ENCODE measurements at places on chromosomes 7 and 10. TPM values are rescaled to one million over a fixed set of nuclear protein-coding genes. Genes with fewer than 3 reads are reported as not detected.

DNA sequence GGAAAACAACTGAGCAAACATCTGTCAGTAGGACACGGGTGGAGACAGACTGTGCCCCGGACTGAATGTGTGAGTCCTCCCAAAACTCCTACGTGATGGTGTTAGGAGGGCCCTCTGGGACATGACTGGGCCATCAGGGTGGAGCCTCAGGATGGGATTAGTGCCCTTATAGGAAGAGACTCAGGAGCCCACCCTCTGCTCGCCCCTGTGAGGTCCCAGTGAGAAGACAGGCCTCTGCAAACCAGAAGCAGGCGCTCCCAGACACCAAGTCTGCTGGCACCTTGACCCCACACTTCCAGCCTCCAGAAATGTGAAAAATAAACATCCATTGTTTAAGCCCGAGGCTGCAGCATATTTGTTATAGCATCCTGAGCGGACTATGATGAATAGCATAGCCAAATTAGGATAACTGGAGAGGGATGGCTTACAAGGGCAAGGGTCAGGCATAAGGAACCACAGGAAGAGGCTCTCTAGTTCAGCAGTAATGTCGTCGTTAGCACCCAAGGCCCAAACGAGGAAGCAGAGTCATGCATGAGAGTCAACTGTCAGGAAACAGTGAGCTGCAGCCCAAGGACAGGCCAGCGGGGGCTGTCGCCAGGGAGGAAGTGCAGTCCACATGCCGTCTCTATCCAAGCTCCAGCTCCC, 50.6 kb downstream of the PTPRN2 start:
- H3K27ac ChIP-seq, result no peak overlapping the region
- no peaks in the 10 kb centered on the region for H3K36me3 ChIP-seq
- H3K4me3 ChIP-seq, result no peak overlapping the region
- no peaks in the 10 kb centered on the region for H3K4me1 ChIP-seq
- DNase-seq, result no peak
- no peaks in the 10 kb centered on the region for H3K27me3 ChIP-seq

Gene KLF6
- total RNA-seq, result 263 TPM

- no peaks in the 10 kb centered on the region for H3K36me3 ChIP-seq
- no peaks in the 10 kb centered on the region for H3K4me1 ChIP-seq
- no peak for DNase-seq
- H3K4me3 ChIP-seq, result no peak overlapping the region
- H3K27ac ChIP-seq, result no peak overlapping the region
These were observed 95.7 kb upstream of the EEPD1 start for GRCh38 chr7:36057323-36057722.

- H3K36me3 ChIP-seq, result no peaks in the 10 kb centered on the region
- H3K27me3 ChIP-seq, result no peaks in the 10 kb centered on the region
- H3K4me3 ChIP-seq, result no peak overlapping the region
- H3K27ac ChIP-seq, result peak overlapping the region; percentile 62
These were observed 18.6 kb upstream of the GSAP start for GRCh38 chr7:77434570-77435275.

Gene LSM8
- total RNA-seq, result 31.1 TPM

- H3K36me3 ChIP-seq, result no peaks in the 10 kb centered on the region
- DNase-seq, result no peak
- no peak overlapping the region for H3K4me3 ChIP-seq
- peaks cover 4% of the 10 kb centered on the region for H3K4me1 ChIP-seq
These were observed 112.7 kb downstream of the CDH23 start for GRCh38 chr10:71509444-71509843.

- no peak for DNase-seq
- no peak overlapping the region for H3K27ac ChIP-seq
- no peaks in the 10 kb centered on the region for H3K36me3 ChIP-seq
- no peaks in the 10 kb centered on the region for H3K4me1 ChIP-seq
- H3K4me3 ChIP-seq, result no peak overlapping the region
These were observed 144.7 kb upstream of the ZNF716 start for GRCh38 chr7:57305192-57305748.

Gene LIPJ
- not detected for total RNA-seq

Gene TMEM213
- total RNA-seq, result not detected

Gene PNLIPRP3
- not detected for total RNA-seq

DNA sequence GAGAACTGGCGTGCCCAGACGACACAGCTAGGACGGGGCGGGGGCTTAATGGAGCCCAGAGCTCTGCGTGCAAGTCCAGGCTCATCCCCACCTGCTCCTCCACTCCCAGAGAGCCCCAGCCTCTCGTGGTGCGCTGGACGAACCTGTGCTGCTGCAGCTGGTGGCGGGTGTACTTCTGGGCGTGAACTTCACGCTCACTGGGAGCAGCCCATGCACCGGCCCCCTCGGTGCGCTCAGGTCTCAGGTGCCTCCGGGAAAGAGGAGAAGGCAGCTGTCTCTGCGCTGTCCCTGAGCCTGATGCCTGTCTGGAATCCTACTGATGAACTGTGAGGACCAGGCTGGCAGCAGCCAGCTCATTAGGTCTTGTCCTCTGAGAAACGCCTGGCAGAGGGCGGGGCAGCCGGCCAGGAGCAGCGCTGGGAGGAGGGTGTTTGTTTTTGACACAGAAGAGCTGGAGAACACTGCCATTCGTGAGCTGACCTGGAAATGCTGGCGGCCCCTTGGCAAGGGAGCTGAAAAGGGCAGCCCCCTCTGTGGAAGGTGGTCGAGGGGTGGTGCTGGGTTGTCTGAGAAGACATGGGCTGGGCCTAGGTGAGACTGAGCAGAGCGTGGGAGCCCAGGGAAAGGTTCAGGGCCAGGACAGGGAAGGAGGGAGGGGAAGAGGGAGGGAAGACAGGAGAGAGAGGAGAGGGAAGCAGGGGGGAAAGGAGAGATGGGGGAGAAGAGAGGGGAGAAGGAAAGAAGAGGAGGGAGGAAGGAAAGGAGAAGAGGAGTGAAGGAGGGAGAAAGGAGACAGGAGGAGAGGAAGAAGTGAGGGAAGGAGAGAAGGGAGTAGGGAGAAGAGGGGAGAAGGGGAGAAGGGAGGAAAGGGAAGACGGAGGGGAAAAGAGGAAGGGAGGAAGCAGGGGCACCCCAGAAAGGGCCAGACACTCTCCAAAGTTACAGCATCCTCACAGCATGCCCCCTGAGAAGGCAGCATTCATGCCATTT, 53.5 kb upstream of the TNS3 start:
- H3K4me3 ChIP-seq, result no peak overlapping the region
- no peaks in the 10 kb centered on the region for H3K36me3 ChIP-seq
- H3K27me3 ChIP-seq, result no peaks in the 10 kb centered on the region
- H3K27ac ChIP-seq, result peak overlapping the region; percentile 65

Gene SLC39A12
- not detected for total RNA-seq

GRCh38 chr7:21730399-21730798, 187.6 kb downstream of the DNAH11 start:
- DNase-seq, result no peak
- no peaks in the 10 kb centered on the region for H3K27me3 ChIP-seq
- H3K27ac ChIP-seq, result no peak overlapping the region
- no peaks in the 10 kb centered on the region for H3K4me1 ChIP-seq
- no peaks in the 10 kb centered on the region for H3K36me3 ChIP-seq

DNA sequence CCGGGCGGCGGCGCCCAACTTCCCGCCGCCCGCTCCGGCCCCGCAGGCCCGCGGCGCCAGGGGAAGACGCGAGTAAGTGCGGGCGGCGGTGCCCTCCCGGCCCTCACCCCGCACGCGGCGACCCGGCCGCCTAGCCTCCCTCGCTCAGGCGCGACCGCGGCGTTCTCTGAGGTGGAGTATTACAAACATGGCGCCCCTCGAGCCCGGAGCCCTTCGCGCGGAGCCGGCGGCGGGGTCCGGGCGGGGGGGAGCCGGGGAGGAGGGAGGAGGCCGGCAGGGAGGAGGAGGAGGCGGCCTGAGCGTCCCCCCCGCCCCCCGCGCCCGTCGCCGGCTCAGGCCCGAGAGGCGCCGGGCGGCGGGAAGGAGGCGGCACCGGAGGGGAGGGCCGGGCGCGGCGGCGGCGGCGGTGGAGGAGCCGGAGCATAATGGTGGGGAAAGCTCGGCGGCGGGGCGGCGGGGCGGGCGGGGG, at the start of gene ZMYND11:
ZMYND11 (plus strand) TSS at position 324 of the 469 bp plus-strand sequence. CDS start 44,558 bp downstream, outside the sequence.
- no peaks in the 10 kb centered on the region for H3K36me3 ChIP-seq
- H3K27ac ChIP-seq, result peak within 1 kb of the TSS; percentile 89
- peaks cover 44% of the 10 kb centered on the region for H3K4me1 ChIP-seq
- H3K27me3 ChIP-seq, result no peaks in the 10 kb centered on the region

Gene DPYSL4
- total RNA-seq, result 33.8 TPM

Gene LBX1
- total RNA-seq, result not detected

- H3K4me3 ChIP-seq, result no peak overlapping the region
- peaks cover 22% of the 10 kb centered on the region for H3K27me3 ChIP-seq
- no peaks in the 10 kb centered on the region for H3K4me1 ChIP-seq
- DNase-seq, result no peak
These were observed 436.5 kb upstream of the MGMT start for GRCh38 chr10:129030603-129030895.

DNA sequence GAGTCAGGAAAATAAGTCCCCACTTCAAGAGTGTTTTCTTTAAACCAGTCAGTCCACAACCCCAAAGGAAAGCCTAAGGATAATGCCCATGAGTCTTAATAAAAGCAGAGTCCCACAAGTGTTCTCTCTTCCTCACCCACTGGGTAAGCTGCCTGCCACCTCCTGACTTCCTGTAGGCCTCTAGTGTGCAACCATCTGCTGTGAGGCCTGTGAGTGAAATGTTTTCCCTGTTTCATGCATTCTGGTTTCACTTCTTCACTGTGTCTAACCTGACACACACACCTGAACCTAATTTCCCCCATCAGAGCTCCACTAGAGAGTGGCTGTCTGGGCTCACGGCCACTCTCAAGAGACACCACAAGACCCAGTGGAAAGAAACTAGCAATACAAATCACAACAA, 38.9 kb upstream of the GDF10 start:
- H3K27ac ChIP-seq, result no peak overlapping the region
- peak; percentile 30 for DNase-seq
- no peaks in the 10 kb centered on the region for H3K4me1 ChIP-seq
- H3K27me3 ChIP-seq, result peaks cover 30% of the 10 kb centered on the region
- no peak overlapping the region for H3K4me3 ChIP-seq
- no peaks in the 10 kb centered on the region for H3K36me3 ChIP-seq

Gene CTNNA3
- 0.39 TPM for total RNA-seq

DNA sequence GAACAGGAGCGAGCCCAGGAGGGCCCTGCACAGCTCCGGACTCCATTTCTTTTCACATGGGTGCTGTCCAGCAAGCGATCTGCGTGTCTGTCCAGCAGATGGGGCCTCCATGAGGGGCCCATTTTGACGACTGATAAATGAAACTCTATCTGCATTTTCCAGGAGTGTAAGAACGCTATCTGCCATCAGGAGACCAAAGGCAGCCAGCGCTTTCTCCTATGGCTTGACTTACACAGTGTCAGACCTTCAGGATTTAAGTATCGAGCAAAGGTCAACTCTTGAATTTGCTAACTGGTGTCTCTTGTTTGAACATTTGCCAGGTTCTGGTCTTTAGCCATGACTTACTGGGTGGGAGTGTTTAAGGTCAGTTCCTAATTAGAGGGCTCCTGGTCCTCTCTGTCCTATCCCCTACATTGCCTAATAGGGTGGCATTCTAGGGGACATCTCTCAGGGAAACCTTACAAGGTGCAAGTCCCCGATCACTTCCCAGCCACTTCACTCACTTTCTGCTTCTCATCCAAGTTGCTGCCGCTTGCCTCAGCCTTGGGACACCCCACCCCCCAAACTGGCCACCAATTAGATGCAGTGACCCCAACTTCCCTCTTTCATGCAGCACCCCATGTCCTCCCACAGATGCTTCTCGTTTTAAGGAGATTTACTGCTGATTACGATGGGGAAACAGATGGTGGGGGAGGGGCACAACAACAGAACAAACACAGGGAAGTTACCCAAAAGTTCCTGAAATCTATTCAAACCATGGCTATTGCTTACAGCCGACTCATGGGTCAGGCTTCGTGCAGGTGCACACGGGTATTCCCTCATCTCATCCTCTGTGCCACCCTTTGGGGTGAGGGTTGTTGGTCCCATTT, 20.0 kb downstream of the VSIR start:
- H3K27me3 ChIP-seq, result peaks cover 19% of the 10 kb centered on the region
- H3K4me1 ChIP-seq, result peaks cover 3% of the 10 kb centered on the region
- no peak for DNase-seq
- no peak overlapping the region for H3K27ac ChIP-seq
- H3K36me3 ChIP-seq, result no peaks in the 10 kb centered on the region
- H3K4me3 ChIP-seq, result no peak overlapping the region

- H3K27ac ChIP-seq, result no peak overlapping the region
- H3K4me3 ChIP-seq, result no peak overlapping the region
- no peaks in the 10 kb centered on the region for H3K27me3 ChIP-seq
- no peaks in the 10 kb centered on the region for H3K36me3 ChIP-seq
- H3K4me1 ChIP-seq, result no peaks in the 10 kb centered on the region
These were observed 868.4 kb downstream of the SORCS3 start for GRCh38 chr10:105509517-105509916.

Gene HYAL4
- total RNA-seq, result not detected

DNA sequence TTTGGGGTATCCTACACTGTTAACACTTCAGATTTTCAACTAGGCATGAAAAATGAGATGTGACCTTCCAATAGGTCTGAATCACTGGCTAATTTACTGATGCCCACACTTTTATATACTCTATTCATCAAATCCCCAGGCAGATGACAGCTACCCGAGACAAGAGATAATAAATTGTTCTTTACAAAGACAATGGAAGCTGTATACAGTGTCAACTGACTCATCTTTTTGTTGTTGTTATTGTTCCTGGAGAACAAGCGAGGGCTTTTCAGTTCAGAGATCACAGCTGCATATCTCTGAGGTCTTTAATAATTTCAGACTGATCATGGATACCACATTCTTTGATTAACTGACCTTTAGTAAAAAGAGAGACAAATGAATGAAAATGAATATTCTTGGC, 228.9 kb downstream of the SDHAF3 start:
- H3K27me3 ChIP-seq, result no peaks in the 10 kb centered on the region
- no peak for DNase-seq
- H3K27ac ChIP-seq, result no peak overlapping the region
- H3K4me3 ChIP-seq, result no peak overlapping the region
- no peaks in the 10 kb centered on the region for H3K4me1 ChIP-seq
- no peaks in the 10 kb centered on the region for H3K36me3 ChIP-seq

DNA sequence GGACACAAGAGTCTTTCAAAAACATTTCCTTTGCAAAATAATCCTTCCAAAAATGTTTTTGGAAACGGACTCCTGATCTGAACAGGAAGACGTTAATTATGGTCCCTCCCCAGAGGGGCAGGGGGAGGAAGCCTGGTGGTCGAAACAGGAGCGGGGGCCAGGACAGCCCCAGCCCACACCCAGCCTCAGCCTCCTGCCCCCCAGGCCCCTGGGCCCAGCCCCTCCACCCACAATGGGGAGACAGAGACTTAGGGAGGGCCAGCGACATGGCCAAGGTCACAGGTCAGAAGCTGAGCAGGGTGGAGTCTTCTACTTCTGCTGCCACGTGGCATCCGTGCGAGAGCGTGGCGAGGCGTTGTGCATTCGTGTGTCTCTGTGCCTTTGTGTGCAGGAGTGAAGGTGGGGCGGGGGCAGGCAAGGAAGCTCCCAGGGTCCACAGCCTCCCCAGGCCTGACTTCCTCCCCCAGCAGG, 14.0 kb upstream of the GRIFIN start:
- no peaks in the 10 kb centered on the region for H3K27me3 ChIP-seq
- H3K27ac ChIP-seq, result no peak overlapping the region
- H3K4me1 ChIP-seq, result peaks cover 33% of the 10 kb centered on the region
- no peaks in the 10 kb centered on the region for H3K36me3 ChIP-seq

DNA sequence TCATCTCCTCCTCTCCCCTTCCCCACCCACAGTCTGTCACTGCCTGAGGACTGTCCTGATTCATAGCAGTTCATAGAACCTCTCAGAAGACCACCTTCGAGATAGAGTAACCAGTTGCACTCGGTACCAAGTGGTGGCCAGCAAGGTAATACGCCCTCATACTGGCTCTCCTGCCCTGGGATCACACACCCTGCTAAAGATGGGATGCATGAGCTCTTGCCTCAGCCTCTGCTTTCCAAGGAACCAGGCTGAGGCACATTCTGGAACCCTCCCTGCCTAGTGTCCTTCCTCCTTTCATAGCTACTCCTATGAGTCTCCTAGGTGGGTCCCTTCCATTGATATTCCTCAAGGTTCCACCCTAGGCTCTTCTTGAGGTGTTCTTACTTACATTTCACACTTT, 15.5 kb downstream of the CFAP43 start:
- H3K36me3 ChIP-seq, result no peaks in the 10 kb centered on the region
- H3K4me1 ChIP-seq, result no peaks in the 10 kb centered on the region
- no peak for DNase-seq

Measured in osteocyte (in vitro differentiated cells).